T-helper 22 cell (primary cell): ENCODE measurements at places on chromosomes 7 and 10.

DNA sequence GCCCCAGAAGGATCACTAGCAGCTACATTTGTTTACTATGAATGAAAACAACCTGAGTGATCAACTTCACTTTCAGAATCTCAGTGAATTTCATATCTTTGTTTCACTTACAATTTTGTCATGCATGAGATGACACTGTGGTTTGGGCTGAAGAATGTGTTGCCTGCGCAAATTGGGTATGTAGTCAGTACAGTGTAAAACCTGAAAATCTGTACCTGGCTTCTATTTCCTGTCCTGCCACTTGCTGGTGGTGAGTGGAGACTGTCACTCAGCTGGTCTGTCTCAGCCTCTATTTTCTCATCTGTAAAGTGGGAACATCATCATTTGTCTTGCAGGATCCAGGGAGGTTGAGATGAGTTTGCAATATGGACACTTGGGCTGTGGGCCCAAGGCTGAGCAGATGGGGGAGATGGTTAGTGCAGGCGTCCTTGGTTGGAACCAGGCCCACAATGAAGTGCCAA is 118.0 kb downstream of the WDFY4 start:
- DNase-seq: no peak

DNA sequence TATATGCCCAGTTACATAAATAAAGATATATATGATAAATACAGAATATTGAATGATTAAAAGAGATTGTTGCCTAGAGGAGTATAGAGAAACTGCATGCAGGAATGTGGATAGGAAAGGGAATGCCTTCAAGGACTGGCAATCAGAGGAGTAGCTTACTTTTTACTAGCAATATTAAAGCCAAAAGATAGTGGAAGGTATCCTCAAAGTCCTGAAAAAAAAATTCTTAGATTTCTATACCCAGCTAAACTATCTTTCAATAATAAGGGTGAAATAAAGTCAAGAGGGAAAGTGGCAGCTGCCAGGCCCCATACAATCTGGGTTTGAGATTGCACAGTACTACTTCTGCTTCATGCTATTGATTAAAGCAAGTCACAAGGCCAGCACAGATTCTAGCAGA is 733.2 kb downstream of the GATA3 start:
- DNase-seq: no peak

- DNase-seq: no peak
Measured at GRCh38 chr7:81776948-81777630, 7.2 kb upstream of the HGF start.

DNA sequence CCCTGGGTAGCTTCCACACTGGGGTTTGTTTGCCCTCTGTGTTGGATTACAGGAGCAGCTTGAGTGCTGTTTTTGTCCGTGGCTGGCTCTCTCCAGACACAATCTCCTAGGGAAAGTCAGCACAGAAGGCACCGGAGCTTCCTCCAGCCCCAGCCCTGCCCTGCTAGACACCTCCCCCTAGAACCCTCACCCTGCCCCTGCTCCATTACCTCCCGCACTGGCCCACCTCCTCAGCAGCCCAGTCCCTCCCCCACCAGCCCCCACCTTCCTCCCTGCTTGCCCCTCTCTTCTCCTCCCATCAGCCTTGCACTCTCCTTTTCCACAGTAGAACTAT is 130.5 kb downstream of the ADCY1 start:
- no peak for DNase-seq

- no peak for DNase-seq
Measured at GRCh38 chr7:15561835-15562234, at the start of gene AGMO. TSS of gene AGMO (minus strand) at chr7:15562015.

GRCh38 chr10:120456626-120457430 is at the start of gene PLPP4:
TSS of gene PLPP4 (plus strand) at chr10:120457227. CDS start at chr10:120457306, 79 bp downstream.
- no peak for DNase-seq
